Vagina (tissue), 2 donors: ENCODE measurements at places on chromosomes 7 and 10. TPM values are rescaled to one million over a fixed set of nuclear protein-coding genes. Genes with fewer than 3 reads are reported as not detected.
A peak's percentile ranks its signal among the peaks of the same experiment; 100 is the strongest.

DNA sequence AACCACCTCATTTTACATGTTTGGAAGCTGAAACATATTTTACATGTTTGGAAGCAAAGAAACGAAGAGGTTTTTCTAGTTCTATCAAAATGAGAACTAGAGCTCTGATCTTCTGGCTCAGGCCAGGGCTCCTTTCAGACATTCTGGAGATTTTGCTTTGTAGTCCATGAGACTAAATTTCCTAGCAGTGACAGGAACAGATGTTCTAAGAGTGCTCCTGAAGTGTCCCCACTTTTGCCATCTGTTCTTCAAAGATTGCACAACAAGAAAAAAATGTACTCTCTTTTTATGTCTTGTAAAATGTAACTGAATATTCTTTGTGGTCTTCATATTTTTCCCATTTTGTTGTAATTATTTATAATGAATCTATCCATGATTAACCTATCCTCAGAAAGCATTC, 196.4 kb upstream of the PCLO start:
- no peak overlapping the region for H3K27ac ChIP-seq
- H3K36me3 ChIP-seq, result no peaks in the 10 kb centered on the region
- no peak overlapping the region for H3K4me3 ChIP-seq
- H3K4me1 ChIP-seq, result no peaks in the 10 kb centered on the region

- peak overlapping the region; percentile 63 for H3K27ac ChIP-seq
- DNase-seq, result no peak
- peaks cover 29% of the 10 kb centered on the region for H3K4me1 ChIP-seq
Measured at GRCh38 chr10:95247200-95247880, 43.5 kb downstream of the PDLIM1 start.

- no peak for DNase-seq
- peaks cover 8% of the 10 kb centered on the region for H3K4me1 ChIP-seq
- H3K27me3 ChIP-seq, result no peaks in the 10 kb centered on the region
- H3K27ac ChIP-seq, result no peak overlapping the region
- no peak overlapping the region for H3K4me3 ChIP-seq
Measured at GRCh38 chr10:33772370-33773252, 438.1 kb upstream of the NRP1 start.

DNA sequence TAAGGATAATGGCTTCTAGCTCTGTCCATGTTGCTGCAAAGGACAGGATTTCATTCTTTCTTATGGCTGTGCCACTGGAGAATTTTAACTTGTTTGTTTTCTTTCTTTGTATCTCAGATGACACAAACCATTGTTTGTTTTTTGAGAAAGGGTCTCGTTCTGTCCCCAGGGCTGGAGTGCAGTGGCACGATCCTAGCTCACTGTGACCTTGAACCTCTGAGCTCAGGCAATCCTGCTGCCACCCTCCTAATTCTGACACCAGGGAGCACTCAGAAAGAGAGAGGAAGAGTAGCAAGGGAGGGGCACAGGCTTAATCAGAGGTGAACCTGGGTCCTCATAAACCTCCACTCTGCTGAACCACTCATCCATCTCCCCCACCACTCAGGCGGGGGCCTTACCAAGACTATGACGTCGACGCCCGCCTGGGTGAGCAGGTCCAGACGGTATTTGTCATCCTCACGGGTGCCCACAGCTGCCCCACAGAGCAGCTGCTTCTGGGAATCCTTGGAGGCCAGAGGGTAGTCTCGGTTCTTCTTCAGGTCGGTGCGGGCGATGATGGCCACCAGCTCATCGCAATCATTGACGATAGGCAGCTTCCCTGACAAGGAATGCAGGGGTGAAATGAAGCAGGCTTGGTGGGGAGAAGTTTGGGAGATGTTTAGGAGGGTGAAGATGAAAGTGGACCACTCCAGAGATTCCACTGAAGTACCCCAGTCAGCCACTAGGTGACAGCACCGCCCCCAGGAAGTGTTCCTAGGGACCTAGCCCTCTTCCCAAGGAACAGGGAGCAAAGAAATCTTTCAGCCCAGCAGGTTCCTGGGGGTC, 11.6 kb downstream of the IMPDH1 start:
- H3K27me3 ChIP-seq, result no peaks in the 10 kb centered on the region
- H3K4me1 ChIP-seq, result no peaks in the 10 kb centered on the region
- peaks cover 76% of the 10 kb centered on the region for H3K36me3 ChIP-seq
- H3K4me3 ChIP-seq, result no peak overlapping the region

GRCh38 chr10:73910764-73911552, at the start of gene PLAU:
Gene PLAU (plus strand): TSS chr10:73911132. CDS start chr10:73911556, 424 bp downstream.
- DNase-seq, result no peak
- H3K27me3 ChIP-seq, result no peaks in the 10 kb centered on the region
- peak within 1 kb of the TSS; percentile 50 for H3K4me3 ChIP-seq
- H3K36me3 ChIP-seq, result no peaks in the 10 kb centered on the region

- no peak overlapping the region for H3K4me3 ChIP-seq
- H3K36me3 ChIP-seq, result no peaks in the 10 kb centered on the region
- H3K27ac ChIP-seq, result no peak overlapping the region
- peaks cover 14% of the 10 kb centered on the region for H3K4me1 ChIP-seq
Measured at GRCh38 chr10:98289802-98290209, 21.8 kb upstream of the LOXL4 start.

- H3K4me3 ChIP-seq, result no peak overlapping the region
- no peaks in the 10 kb centered on the region for H3K27me3 ChIP-seq
- no peaks in the 10 kb centered on the region for H3K36me3 ChIP-seq
- DNase-seq, result no peak
- no peak overlapping the region for H3K27ac ChIP-seq
- no peaks in the 10 kb centered on the region for H3K4me1 ChIP-seq
Measured at GRCh38 chr7:54354436-54354835, 187.7 kb upstream of the VSTM2A start.

GRCh38 chr10:112353046-112353445, 20.9 kb upstream of the ACSL5 start:
- no peak overlapping the region for H3K27ac ChIP-seq
- H3K36me3 ChIP-seq, result no peaks in the 10 kb centered on the region
- no peak for DNase-seq
- H3K27me3 ChIP-seq, result no peaks in the 10 kb centered on the region

GRCh38 chr10:120506674-120507073, 49.6 kb downstream of the PLPP4 start:
- no peaks in the 10 kb centered on the region for H3K36me3 ChIP-seq
- no peaks in the 10 kb centered on the region for H3K4me1 ChIP-seq
- H3K27me3 ChIP-seq, result no peaks in the 10 kb centered on the region

DNA sequence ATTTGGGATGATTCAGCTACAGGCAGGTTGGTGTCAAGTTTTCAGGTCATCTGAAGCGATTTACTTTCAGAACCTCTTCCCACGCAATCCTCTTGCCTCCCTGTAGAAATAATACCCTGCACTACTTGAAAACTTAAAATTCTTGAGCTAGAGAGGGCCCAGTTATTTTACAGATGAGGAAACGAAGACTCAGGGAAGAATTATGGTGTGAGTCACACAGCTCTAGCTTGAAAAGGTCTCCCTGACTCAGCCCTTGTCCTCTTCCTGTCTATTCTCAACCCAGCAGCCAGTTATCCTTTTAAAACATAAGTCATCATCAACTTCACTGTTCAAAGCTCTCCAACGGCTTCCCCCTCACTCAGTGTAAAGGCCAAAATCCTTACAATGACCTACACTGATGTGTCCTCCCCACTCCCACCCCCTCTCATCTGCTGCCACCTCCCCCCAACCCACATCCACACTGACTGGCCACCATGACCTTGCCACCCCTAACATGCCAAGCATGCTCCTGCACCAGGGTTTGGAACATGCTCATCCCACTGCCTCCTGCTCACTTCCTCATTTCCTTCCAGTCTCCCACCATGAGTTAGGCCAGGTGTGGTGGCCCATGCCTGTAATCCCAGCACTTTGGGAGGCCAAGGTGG, 3.4 kb downstream of the DNMBP start:
- peak overlapping the region; percentile 92 for H3K27ac ChIP-seq
- no peak for DNase-seq
- peaks cover 68% of the 10 kb centered on the region for H3K4me1 ChIP-seq
- no peaks in the 10 kb centered on the region for H3K27me3 ChIP-seq
- no peaks in the 10 kb centered on the region for H3K36me3 ChIP-seq
- peak overlapping the region; percentile 26 for H3K4me3 ChIP-seq

DNA sequence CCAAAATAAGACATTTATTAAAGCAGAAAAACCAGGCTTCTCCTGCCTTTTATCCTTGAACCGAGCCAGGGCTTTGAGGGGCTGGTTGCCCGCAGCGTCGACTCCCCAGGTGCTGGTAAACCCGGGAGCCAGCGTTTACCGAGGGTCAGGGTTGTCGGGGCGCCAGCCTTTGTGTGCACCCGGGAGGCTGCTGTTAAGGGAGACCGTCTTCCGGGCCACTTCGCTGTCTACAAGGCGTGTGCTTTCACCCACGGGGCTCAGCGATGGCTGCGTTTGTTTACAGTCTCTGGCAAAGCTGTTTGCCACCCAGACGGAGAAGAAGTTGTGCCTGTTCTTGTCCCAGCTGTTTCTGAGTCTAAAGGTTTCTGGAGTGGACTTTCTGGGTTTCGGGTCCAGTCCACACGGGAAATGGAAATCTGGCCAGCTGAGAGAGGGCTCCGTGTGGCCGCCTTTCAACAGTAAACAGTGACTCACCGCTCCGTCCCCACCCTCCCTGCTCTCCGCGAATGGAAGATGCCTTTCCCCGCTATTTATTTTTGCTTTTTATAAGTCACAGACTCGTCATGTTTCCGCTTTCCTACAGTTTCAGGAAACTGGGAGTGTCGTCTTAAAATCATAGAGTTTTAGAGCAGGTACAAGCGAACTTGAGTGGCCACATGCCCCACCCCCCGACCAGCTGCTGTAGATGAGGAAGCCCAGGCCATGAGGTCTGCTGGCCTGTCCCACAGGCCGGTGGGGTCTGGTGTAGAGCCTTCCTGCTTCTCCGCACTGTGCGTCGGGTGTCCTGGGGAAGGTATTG, 2.2 kb downstream of the MAFK start:
- DNase-seq, result no peak
- peaks cover 60% of the 10 kb centered on the region for H3K4me1 ChIP-seq
- no peaks in the 10 kb centered on the region for H3K36me3 ChIP-seq
- peak overlapping the region; percentile 99 for H3K27ac ChIP-seq
- no peaks in the 10 kb centered on the region for H3K27me3 ChIP-seq
- peak overlapping the region; percentile 95 for H3K4me3 ChIP-seq

GRCh38 chr7:130500463-130500862, 8.6 kb downstream of the MEST start:
- DNase-seq, result no peak
- H3K27ac ChIP-seq, result no peak overlapping the region
- no peaks in the 10 kb centered on the region for H3K27me3 ChIP-seq
- peaks cover 6% of the 10 kb centered on the region for H3K36me3 ChIP-seq
- H3K4me1 ChIP-seq, result no peaks in the 10 kb centered on the region

DNA sequence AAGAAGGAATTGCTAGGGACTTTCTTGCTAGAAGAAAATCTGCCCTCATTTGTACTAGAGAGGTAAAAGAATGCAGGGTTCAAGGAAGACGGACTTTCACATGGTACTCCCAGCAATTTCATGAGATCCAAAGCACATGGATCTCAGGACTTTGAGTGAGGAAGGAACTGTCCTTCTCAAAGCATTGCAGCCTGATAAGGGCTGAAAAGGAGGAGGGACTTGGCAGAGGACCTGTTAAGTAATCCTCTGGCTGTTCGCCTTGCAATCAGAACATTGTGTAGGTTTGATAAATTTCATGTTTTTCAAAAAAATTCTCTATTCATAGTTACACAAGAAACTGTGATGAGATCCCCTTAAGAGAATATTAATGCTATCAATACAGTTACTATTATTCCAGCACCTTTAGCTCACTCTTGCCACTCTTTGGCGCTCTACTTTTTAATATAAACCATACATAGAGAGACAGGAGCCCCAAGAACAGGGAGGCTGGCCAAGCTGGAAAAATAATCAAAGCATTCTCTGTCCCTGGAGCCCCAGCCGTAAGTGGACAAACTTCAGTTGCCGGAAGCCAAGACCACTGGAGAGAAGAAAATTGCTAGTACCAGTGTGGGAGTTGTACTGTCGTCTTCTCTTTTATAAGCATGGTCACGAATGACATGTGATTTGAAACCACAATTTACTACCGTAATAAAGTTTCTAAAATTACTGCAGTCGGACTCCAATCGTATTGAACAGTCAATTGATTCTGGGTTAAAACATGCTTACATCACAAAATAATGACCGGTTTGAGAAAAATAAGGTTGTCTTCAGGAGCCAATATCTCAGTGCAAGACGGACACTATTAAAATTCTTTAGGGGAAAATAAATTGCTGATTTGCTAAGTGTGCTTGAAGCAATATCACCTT, 424.4 kb downstream of the SDK1 start:
- H3K4me3 ChIP-seq, result no peak overlapping the region
- no peaks in the 10 kb centered on the region for H3K4me1 ChIP-seq
- H3K36me3 ChIP-seq, result no peaks in the 10 kb centered on the region

DNA sequence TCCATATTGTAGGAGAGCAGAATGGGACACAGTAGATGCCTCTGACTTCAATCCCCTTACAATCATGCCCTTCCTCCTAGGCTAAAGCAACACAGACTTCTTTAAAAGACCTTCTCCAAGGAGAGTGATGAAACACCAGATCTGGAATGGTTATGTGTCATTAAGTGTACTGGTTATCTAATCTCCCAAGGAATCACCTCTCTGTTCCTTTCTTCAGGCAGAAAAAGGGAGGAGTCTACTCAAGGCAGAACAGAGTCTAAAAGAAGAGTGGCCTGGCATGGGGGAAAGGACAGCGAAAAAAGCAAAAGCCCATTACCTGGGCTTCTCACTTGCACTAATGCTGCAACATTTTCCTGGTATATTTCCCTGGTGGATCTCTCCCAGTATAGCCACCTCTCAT, 2.9 kb downstream of the ELMO1 start:
- H3K4me3 ChIP-seq, result no peak overlapping the region
- no peaks in the 10 kb centered on the region for H3K27me3 ChIP-seq
- no peak for DNase-seq
- no peaks in the 10 kb centered on the region for H3K36me3 ChIP-seq

DNA sequence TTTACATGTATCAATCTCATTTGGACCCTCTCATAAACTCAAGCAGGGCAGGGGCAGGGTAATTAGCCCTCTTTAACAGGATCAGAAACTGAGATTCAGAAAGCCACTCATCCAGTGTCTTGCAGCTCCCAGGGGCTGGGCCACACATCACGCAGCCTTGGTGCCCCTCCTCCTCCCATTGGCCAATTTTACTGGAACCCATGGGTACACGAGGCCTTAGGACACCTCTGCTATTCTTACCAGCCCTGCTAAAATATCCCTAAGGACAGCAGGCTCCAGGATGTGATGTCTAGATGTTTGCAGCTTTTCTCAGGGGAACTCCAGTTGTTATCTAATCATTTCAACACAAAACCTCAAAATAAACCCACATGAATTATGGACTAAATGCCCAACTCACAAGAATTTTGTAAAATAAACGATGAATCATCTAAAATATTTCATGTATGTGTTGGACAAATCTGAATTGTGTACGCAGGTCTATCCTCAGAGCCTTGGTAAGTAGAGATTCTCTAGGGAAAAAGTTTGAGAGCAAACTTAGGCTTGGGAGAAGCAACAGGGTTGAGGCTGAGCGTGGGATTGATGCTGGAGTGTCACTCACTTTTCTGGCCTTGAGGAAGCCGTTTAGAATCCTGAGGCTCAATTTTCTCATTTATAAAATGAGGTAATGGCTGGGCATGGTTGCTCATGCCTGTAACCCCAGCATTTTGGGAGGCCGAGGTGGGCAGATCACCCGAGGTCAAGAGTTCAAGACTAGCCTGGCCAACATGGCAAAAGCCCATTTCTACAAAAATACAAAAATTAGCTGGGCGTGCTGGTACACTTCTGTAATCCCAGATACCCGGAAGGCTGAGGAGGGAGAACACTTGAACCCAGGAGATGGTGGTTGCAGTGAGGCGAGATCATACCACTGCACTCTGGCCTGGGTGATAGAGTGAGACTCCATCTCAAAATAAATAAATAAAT, 69.7 kb upstream of the TNS3 start:
- no peaks in the 10 kb centered on the region for H3K36me3 ChIP-seq
- H3K27ac ChIP-seq, result no peak overlapping the region
- no peaks in the 10 kb centered on the region for H3K27me3 ChIP-seq
- no peak overlapping the region for H3K4me3 ChIP-seq

NKX2-3 gene
- not detected for total RNA-seq

SPDYE11 gene
- total RNA-seq, result not detected

TMEM176B gene
- 60.6 TPM for total RNA-seq

NPC1L1 gene
- 0.49 TPM for total RNA-seq

SLC16A12 gene
- 3.7 TPM for total RNA-seq
